ENCODE measurements at places on chromosomes 6 and 20. TPM values are rescaled to one million over a fixed set of nuclear protein-coding genes. Genes with fewer than 3 reads are reported as not detected.

GRCh38 chr6:41937861-41938574, 3.6 kb downstream of the CCND3 start:
- no peak for DNase-seq

Gene PRND
- not detected for polyA plus RNA-seq

GRCh38 chr20:23451956-23452487, 654 bp downstream of the CST11 start:
- DNase-seq, result no peak

- DNase-seq, result no peak
These were observed 610.5 kb downstream of the TFAP2B start for GRCh38 chr6:51429017-51429712.

Gene ZNF512B
- polyA plus RNA-seq, result 6.0 TPM

Gene AURKA
- polyA plus RNA-seq, result 40.4 TPM

DNA sequence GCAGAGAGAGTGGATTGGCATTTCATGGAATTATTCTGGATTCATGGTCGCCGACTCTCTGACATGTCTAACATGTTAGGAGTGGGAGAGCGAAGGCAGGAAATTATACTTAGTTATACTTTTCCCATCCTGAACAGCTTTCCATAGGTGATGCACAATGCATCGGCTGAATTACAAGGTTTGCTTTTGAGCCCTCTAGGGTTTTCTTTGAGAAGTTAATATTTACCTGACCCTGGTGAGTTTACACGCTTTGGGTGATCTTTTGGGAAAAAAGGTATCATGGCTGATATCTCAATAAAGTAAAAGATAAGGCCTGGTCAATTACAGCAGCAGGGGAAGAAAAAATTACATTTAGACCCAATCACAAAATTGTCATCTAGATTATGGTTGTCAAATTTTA, 14.0 kb upstream of the NKX2-2 start:
- no peak for DNase-seq

- DNase-seq, result no peak
These were observed 1.5 kb upstream of the GNRH2 start for GRCh38 chr20:3041854-3042409.

DNA sequence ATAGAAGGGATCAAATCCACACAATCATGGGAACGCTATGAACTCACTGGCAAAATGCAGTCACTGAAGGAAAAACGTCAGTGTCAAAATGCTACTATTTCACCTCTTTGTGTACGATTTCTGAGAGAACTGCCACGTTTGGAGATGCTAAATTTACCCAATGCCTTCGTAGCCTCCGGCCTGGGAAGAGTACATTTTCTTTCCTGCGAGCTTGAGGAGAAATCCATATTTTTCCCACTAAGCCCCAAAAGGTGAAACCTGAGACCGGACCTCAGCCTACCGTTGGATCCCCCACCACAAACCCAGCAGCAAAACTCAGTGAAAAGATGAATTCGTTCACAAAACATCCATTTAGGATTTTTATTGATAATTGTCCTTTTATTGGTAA, 131.7 kb downstream of the GPX5 start:
- DNase-seq, result no peak

Gene EPHA7
- not detected for polyA plus RNA-seq

Gene KCNQ5
- 1.6 TPM for polyA plus RNA-seq

- DNase-seq, result no peak
These were observed 362 bp downstream of the DUSP22 start for GRCh38 chr6:292506-293192.

DNA sequence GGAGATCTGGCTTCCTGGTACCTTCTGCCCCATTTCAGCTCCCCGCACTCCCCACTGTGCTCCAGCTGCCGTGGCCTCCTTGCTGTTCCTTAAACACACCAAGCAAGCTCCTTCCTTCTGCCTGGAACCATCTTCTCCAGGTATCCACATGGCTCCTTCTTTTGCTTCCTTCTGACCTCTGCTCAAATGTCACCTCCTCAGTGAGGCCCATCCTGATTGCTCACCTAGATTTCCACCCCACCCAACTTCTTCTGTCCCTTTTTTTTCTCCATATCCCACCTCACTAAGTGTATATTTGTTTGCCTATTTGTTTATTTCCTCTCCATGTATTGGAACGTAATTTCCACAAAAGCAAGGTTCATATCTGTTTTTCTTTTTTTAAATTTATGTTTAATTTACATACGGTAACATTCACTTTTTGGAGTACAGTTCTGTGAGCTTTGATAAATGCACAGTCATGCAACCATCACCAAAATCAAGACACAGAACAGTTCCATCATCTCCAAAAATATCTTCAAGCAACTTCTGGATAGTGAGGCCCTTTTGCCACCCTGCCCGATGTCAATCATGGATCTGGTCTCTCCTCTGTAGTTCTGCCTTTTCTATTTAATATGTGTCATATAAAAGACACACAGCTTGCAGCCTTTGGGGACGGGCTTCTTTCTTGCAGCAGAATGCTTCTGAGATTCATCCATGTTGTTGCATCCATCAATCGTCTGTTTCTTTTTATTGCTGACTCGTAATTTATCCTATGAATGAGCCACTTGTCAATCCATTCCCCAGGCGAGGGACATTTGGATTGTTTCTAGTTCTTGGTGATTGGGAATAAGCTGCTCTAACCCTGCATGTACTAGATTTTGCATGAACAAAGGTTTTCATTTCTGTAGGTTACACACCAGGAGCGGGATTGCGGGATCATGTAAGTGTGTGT, 46.3 kb downstream of the SLC2A10 start:
- no peak for DNase-seq

Gene GSTA3
- polyA plus RNA-seq, result not detected

DNA sequence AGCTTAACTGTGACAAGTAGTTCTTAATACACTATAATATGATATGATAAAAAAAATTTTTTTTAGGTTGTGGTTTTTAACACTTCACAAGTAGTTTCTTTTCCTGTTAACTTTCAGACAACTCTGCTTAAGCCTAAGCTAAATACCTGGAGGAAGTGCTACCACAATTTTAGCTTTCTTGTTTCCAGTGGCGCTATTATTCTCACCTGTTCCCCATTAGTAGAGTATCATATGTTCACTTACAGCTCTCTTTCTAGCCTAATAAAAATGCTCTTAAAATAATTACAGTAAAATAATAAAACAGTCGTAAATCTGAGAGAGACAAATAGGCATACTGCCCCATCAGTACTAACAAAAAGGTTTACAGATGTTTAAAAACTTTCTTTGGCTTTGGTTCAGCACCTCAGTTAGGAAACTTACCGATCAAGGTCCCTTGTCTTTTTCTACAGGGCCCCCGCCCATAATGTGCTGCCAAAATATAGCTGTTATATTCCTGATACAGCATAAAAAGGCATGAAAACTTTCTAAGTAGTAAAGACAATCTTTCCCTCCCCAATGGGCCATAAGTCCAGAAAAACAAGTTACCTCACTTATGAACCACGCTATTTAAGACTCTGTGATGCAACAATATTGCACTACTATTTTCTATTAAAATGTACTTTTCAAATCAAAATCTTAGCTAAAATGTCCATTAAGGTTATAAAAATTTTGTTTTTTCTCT, 57.9 kb downstream of the SESN1 start:
- no peak for DNase-seq

Gene PERP
- 47.5 TPM for polyA plus RNA-seq

Gene OR2B3
- polyA plus RNA-seq, result not detected

GRCh38 chr6:12137480-12137879, 125.4 kb downstream of the HIVEP1 start:
- no peak for DNase-seq

Gene LBP
- 0.04 TPM for polyA plus RNA-seq

- DNase-seq, result no peak
These were observed 43.3 kb upstream of the STMND1 start for GRCh38 chr6:17058550-17058949.

GRCh38 chr20:10863337-10864060, 189.7 kb upstream of the JAG1 start:
- peak; percentile 31 for DNase-seq

GRCh38 chr6:11324453-11325015, 92.1 kb upstream of the NEDD9 start:
- DNase-seq, result no peak
